ENCODE measurements at places on chromosomes 7 and 10. TPM values are rescaled to one million over a fixed set of nuclear protein-coding genes. Genes with fewer than 3 reads are reported as not detected.

The CUBN gene
- total RNA-seq = 3.4 TPM

The GSDME gene
- 81.1 TPM for total RNA-seq

The DRGX gene
- not detected for total RNA-seq

The GDI2 gene
- 423 TPM for total RNA-seq

The WNT2 gene
- total RNA-seq = 0.08 TPM
